Stimulated activated CD4-positive, alpha-beta T cell treated with anti-CD3 and anti-CD28 coated beads, Interleukin-15, amount 100 ng/mL, for 1 hour (primary cell): ENCODE measurements at places on chromosomes 13 and 19.

DNA sequence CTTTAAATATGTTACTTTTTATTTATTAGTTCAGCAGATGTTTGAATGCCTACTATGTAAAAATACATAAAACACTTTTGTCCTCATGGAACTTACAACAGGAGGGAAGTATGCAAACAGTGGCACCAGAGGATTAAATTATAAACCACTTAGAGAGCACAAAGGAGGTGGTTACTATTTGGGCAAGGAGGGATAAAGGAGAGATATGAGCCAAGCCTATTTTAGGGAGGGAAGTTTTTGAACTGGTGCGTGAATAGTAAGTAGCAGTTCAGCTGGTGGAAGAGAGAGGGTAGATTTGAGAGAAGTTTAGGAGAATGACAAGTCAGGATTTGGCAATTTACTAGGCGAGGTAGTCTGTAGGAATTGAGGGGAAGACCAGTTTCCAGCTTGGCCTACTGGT lies 8.6 kb downstream of the AKAP11 start:
- no peak for DNase-seq

- no peak for DNase-seq
These were observed 5.9 kb upstream of the CACNG7 start for GRCh38 chr19:53903055-53903680.

DNA sequence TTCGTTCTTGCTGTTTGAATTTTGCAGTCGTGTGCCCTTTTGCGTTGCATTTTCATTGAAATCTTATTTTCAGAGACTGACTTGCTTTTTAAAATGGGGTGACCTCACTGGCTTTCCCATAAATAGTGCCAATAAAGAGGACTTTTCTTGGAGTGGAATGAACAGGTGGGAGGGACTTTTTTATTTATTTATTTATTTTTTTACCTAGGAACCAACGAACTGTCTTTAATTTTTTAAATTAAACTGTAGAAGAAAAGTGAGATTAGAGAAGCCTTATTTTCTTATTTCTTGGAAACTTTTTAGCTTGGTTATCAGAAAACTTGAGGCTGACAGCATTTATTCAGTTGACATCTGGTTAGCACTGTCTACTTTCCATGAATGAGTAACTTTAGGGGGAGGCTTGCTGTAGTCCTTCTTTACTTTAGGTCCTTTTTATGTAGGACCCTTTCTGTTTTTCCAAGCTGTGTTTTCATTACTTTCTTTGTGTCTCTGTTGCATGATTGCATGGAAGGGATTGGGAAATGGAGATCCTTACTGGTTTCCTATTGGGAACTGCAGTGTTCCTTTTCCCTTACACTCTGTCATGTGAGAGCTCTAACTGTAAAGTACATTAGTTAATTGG lies 1.7 kb downstream of the SLAIN1 start:
- no peak for DNase-seq

GRCh38 chr13:30851697-30852096 lies 54.4 kb upstream of the MEDAG start:
- DNase-seq = no peak
